Vagina (tissue), 2 donors: ENCODE measurements at places on chromosomes 1 and 21.
A peak's percentile ranks its signal among the peaks of the same experiment; 100 is the strongest.

- no peak for DNase-seq
Observed at GRCh38 chr1:159339536-159339935, 37.4 kb downstream of the FCER1A start.

- DNase-seq = no peak
Observed at GRCh38 chr1:76725864-76726619, 141.2 kb upstream of the ST6GALNAC5 start.

- no peak for DNase-seq
Observed at GRCh38 chr1:17635811-17636210, 96.3 kb downstream of the ARHGEF10L start.

GRCh38 chr1:60847391-60847790 lies 235.0 kb upstream of the NFIA start:
- no peak for DNase-seq

GRCh38 chr1:47298025-47298699 lies 15.8 kb downstream of the STIL start:
- no peak for DNase-seq

DNA sequence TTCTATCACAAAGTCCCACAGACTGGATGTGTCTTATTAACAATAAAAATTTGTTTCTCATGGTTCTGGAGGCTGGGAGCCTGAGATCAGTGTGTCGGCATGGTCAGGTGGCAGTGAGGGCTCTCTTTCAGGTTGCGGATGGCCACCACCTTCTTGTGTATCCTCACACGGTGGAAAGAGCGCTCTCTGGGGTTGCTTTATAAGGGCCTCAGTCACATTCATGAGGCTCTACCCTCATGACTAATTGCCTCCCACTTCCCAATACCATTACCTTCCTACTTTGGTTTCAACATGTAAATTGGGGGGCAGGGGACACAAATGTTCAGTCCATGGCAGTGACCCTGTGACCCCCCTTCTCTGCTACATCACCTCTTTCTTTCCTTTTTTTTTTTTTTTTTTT lies 20.7 kb upstream of the MX1 start:
- no peak for DNase-seq

DNA sequence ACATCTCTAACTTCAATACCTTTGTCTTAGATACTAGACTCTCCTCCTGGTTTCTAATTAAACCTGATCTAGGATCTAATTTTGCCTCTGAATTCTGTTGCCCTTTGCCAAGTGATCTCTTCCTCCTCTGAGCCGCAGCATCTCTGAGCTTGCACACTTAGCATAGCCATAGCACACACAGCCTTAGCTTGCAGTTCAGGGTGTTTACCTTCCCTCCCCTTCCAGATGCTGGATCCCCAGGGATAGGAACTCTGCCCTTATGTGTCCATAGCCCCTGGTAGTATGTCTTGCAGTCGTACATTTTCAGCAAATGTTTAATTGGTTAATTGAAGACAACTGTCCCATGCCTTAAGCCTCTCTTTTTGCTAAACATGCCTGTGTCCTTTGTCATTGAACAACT lies 30.3 kb downstream of the SELL start:
- no peak for DNase-seq

GRCh38 chr21:42840411-42841155 lies 38.8 kb downstream of the WDR4 start:
- no peak for DNase-seq

DNA sequence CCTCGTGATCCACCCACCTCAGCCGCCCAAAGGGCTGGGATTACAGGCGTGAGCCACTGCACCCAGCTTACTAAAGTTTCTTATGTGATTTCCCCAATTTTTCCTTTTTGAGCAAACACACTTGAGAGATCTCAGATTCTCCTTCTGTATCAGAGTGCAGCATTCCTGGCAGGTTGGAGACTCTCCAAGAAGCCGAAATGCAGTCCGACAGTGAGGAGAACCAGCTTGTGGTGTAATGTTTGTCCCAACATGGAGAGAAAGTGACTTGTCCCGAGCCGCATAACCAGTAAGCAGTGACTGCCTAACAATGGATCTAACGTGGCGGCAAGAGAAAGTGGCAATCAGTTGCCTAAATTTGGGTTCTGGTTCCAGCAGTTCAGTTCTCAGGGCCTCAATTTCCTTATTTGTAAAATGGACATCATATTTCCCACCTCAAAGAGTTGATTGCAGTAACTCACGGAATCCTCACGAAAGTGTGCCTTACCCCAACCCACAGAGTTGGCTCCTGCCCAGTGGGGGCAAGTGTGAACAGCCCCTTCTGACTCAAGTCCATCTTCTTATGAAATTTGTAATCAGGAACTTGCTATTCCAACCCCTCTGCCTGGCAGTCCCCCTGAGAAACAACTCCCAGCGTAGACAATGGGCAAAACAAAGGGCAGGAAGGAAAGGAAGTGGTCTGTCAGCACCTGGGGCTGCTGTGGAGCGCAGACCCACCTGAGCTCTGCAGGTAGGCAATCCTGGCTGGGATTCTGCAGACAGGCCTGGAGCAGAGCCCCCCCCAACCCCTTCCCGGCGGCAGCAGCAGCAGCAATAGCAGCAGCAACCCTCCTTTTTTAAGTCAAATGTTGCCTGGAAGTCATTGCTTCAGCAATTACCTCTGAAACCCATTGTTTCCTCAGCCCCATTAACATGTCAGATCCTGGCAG lies 223.6 kb upstream of the POU3F1 start:
- no peak for DNase-seq

DNA sequence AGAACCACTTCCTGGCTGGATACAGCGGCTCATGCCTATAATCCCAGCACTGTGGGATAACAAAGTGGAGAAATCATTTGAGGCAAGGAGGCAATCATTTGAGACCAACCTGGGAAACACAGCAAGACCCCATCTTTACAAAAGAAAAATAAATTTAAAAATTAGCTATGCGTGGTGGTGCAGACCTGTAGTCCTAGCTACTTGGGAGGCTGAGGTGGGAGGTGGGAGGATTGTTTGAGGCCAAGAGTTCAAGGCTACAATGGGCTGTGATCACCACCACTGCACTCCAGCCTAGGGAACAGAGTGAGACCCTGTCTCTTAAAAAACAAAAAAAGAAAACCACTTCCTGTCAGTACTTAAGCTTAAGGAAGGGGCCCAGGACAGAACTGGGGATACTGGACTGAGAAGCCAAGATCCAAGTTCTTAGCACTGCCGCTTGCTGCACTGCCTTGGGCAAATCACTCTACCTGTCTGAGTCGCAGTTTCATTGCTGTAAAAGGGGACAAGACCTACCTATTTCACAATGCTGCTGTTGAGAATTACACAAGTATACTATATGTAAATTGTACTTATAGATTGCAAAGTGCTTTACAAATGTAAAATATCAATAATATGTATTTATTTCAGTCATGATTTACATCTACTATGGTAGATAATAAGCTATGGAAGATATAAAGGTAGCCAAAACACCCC lies 154.9 kb downstream of the RERE start:
- DNase-seq = no peak

DNA sequence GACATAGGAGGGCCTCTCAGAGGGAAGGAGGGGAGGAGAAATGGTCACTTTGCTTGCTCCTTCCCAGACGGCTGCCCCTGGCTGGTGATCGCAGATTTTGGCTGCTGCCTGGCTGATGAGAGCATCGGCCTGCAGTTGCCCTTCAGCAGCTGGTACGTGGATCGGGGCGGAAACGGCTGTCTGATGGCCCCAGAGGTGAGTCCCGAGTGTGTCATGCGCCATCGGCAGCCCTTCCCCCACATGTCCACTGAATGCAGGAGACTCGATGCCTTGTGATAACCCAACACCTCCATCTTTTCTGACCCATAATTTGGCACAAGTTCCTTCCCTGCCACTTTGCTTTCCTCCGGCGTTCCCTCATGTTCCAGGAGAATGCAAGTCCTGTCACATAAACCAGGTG lies 12.7 kb downstream of the DDOST start:
- DNase-seq = no peak

- no peak for DNase-seq
Observed at GRCh38 chr1:22252251-22252650, 109.4 kb upstream of the WNT4 start.

GRCh38 chr1:154463512-154463990 lies 38.5 kb upstream of the TDRD10 start:
- no peak for DNase-seq

DNA sequence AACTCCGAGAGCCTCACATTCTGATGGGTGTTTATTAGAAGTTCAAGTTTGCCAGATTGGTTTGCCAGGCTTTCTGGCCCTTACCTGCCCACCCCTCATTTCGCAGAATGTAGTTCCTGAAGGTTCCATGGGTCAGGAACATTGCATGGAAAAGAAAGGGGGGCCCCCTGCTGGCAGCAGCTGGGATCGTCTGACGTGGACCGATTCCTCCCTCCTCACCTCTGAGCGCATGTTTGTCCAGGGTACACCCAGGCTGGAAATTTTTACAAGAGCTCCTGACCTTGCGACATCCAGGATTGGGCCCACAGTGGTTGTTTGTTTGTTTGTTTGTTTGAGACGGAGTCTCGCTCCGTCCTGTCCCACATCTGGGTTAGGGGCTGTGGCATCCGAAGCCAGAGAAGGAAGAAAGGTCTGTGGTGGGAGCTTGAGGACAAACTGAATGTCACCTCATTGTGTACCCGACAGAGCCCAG lies 126.0 kb upstream of the TMEM51 start:
- no peak for DNase-seq

GRCh38 chr1:165647517-165647916 lies 16.5 kb downstream of the MGST3 start:
- peak; percentile 70 for DNase-seq

DNA sequence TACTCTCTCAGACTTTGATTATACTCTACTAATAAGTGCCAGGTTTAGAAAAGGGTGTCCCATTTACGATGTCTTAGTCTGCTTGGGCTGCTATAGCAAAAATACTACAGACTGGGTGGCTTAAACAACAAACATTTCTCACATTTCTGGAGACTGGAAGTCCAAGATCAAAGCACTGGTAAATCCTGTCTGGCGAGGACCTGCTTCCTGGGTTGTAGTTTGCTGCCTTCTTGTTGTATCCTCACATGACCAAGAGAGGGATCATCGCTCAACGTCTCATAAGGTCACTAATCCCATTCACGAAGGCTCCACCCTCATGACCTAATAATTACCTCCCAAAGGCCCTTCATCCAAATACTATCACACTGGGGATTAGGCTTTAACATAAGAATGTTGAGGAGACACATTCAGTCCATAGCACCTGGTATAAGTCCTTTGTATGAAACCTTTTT lies 12.0 kb downstream of the PRDX6 start:
- DNase-seq = no peak

DNA sequence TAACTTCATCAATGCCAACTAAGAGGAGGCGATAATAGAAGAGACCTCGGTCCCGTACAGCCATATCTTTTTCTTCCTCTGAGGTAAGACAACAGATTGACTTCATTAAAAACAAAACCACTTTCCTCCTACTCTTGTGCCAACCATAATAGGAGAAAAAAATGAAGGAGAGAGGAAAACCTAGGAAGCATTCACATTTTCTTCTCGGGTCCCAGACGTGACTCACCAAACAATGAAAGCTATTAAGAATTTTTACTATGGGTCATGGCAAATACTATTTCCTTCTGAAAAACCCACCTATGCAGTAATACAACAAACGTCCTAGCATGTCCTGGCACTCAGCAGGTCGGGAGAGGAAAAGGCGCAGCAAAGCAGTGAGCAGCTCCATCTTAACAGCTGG lies 8.6 kb upstream of the BCL2L15 start:
- no peak for DNase-seq

DNA sequence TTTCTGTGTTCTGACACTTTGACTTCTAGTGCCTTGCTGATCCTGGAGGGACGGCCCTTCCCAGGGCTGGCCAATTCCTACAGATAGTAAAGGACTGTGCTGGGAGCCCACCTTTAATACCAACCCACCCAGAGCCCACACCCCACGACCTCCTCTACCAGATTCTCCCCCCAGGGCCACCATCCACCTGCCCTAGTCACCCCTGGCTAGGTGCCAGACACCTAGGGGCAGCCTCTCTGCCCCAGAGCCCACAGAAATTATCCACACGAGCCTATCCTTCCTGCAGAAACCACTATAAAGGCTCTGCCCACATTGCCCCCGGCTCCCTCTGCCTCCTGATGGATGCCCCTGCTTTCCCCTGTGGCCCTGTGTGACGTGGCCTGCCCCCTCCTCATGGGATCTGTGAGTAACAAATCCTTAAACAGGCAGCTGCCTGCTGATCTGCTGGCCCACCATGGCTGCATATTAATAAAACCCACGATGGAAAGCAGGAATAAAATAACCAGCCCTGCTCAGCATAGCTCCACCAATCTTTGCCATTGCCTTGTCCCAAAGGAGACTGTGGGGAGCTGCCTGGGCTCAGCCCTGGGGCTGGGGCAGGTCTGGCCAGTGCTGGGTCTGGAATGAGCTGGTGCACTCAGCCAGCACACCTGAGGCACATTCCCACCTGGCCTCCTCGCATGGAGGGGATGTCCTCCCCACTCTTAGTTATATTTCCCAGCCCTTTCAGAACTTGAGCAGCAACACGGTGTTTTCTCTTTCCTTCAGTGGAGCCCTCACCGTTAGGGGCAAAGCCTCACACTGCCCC lies 488.5 kb downstream of the NPHP4 start:
- DNase-seq = no peak

DNA sequence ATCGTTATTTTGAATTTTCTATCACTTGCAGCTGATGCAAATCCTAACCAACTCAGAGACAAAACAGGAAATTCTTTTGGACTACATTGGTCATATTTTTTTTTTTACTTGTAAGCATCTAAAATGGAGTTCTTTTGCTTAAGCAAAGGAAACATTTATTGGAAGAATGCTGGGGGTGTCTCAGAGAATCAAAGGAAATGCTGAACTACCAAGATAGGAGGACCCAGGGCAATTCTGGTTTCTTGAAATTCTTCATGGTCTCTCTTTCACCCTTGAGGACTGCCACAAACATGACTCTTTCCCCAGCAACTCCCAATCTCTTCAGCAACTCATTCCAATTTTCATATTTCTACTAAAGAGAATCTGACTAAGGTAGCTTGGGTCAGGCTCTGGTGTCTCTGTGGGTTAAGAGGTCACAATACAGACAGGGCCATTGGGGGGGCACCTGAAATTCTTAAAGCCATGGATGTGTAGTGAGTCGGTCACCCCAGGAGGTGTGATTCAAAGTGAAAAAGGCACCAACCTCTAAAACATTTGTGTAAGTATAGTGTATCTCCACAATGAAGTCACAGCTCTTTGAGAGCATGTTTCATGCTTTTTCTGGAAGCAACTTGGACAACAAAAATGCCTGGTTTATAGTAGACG lies 171.1 kb upstream of the FGGY start:
- DNase-seq = no peak

DNA sequence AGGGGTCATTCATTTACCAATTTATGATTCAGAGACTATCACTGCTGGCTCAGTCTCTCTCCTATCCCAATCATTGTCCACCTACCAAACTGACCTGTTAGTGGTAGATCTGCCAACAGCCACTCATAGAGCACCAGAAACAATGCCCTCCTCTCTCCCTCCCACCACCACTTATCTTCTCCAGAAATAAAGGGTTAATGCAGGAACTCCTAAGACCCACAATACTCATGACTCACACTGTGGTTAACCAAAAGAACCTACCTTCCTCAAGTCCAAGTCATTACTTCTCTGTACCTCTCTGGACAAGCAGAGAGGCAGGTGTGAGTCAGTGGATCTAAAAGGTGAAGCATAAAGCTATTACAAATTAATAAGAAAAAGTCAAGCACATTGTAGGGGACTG lies 40.9 kb upstream of the CAMK1G start:
- DNase-seq = no peak

- no peak for DNase-seq
Observed at GRCh38 chr1:34697818-34698217, 57.0 kb upstream of the GJB5 start.
